Cardiac septum (tissue), 1 donor: ENCODE measurements at places on chromosomes 7 and 10.

DNA sequence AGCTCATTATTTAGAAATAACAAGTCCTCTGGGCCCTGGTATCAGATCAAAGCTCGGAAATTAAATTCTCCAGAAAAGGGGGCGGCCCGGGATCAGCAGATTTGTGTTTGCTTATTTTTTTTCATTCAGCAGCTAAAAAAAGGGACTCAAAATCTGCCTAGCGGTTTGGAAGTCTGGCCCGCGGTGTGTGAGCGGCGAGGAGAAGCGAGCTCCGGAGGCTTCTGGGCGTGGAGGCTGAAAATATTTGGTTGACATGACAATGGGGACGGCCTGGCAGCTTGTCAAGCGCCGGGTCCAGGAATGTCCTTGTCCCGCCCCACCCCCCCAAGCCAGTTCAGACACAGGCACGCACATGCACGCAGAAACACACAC lies 43.4 kb downstream of the FOXL3 start:
- no peak for DNase-seq

- no peak for DNase-seq
Measured at GRCh38 chr10:34260904-34261303, 554.2 kb downstream of the PARD3 start.

DNA sequence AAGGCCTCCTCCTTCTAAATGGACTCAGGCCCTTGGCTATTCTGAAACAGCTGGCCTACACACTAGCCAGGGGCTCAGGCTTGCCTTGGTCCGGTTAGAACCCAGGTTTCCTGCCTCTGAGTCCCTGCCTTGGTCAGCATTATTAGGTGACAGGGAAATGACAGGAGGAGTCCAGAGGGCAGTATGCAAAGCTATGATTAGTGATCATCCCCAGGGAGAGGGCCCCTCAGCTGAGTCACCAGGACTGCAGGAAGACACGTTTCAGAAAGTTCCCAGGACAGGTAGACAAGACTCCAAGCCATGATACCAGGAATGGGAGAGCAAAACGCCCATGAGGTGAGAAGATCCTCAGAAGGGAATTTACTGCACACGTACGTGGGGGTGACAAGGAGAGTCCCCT lies 301.1 kb upstream of the COBL start:
- DNase-seq = no peak

- DNase-seq = no peak
Measured at GRCh38 chr7:116429986-116430619, 69.4 kb upstream of the CAV2 start.

DNA sequence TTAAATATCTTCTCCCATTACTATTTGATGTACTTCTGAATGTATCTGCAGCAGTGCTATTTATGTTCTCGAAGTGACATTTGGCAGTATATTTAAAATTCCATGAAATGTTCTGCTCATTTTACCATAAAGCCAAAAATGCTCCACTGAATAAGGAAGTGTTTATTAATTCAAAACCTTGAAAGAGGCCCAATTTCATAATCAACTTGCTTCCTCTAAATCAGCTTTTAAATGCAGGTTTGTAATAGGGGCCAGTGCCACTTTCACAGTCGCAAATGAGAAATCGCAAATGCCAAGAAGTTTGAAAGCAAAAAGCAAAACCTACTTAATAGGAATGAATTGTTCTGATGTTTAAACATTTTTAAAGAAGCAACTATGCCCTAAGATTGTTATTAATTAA lies 11.4 kb downstream of the NHLRC2 start:
- DNase-seq = no peak

DNA sequence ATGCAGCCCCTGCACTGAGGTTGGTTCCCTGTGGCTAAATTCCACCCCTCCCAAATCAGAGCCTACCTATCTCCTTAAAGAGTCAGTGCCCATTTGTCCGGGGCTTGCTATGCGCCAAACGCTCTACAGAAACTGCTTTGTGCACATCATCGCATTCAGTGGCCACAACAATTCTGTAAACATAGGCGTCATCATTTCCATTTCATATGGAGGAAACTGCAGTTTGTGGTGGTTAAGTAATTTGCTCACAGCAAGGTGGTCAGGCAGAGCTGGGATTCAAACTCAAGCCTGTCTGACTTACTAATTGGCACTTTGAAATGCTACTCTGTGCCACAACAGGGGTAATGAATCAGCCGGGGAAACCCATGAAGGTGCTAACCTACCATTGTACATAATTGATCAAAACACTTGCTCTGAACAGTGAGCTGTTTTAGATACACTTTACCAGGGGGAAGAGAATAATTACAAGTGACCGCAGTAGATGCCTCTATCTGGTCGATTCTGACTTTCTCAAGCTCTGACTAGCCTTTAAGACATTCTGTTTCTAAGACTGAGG lies 775.5 kb downstream of the LRMDA start:
- no peak for DNase-seq

DNA sequence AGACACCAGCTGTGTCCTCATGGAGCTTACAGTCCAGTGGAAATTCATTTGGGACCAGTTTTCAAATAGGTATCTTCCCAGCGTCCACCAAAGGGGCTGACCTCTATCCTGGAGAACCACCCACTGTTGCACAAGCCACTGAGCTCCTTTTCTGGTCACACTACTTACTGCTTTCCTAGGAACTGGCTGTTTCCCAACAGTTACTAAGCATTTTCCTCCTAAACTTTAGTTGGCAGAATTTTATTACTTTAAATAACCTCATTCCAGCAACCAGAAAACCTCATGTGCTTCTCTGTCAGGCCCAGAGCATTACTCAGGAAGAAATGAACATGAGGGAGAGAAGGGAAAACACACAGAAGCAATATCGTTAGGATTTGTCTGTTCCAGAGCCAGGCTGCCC lies 183.1 kb downstream of the GPAM start:
- DNase-seq = no peak

DNA sequence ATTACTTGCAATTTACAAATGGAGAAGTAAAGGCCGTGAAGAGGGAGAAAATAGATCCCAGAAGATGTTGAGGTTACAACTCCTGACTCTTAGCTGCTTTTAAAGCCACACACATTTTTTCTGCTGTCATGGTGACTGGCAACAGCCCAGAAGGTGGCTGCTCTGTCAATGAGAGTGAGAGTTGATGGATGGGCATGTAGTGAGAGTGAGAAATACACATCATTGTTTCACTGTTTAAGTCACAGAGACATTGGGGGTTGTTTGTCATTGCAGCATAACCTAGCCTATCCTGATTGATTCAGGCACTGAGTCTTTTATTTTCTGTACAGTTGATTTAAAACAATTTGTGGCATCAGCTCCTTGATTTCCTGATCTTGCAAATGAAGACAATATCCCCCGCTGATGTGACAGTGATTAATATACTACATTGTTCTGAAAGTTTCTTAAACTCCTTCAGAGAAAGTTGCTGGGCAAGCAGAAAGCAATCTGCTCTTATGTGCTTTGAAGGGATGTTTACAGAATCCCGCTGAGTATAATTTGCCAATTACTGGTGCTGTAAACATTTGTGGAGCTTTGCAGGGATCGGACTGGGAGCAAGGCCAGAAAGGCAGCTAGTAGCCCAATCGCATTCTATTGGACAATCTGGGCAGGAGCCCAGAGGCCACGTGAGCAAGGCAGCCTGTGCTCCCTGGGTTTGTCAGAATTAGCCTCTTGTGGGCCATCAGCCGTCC lies 229.6 kb downstream of the PRPF18 start:
- peak; percentile 81 for DNase-seq

DNA sequence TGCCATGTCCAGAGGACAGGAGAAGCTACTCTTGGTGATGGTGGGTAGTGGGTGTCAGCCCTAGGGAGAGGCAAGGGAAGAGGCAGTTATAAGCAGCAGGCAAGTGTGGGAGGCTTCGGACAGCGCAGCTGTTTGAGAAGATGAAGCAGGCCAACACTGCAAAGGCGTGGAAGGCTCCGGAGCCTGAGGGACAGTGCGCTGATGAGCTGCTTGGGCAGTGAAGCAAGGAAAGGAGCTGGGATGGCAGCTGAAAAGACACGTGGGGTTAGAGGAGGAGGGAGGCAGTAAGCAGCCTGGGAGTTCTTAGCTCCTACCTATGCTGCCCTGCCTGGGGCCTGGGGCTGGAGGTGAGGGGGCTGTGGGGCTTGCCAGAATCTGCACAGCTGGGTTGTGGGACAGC lies 50.1 kb upstream of the CRTAC1 start:
- no peak for DNase-seq

DNA sequence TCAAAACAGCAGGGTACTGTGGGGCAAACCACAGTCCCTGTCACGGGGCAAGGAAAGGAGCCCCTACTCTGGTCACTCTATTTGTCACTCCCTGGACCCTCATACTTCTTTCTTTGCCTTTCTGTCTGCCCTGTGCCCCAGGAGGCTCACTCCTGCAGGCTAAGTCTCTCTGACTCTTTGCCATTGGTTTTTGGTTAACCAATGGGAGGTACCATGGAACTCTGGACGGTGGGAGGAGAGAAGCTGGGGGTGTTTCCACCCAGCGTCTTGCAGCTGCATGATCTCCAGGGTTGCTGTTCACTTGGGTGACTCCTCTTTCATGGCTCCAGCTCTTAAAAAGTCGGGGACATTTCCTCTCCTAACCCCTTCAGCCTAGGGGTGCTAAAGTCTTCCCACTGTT lies 15.4 kb upstream of the EIF5AL1 start:
- DNase-seq = no peak

DNA sequence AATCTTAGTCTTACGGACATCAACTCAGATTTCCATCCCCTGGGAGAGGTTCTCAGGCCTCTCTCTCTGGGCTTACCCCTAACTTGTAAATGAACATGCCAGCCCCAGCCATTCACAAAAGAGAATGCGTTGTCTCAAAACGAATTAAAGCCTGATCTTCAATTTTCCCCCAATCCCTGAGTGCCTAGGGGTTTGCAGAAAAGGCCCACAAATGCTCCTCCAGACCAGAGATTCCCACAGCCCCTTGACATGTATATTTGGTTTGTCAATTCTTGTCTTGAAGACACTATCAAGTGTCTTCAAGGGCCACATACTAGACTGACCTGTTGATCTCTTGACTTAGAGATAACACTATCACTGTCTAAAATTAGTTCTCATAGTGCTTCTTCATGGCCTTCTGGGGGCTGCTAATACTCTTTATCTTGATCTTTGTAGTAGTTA lies 11.9 kb upstream of the HOXA13 start:
- no peak for DNase-seq

DNA sequence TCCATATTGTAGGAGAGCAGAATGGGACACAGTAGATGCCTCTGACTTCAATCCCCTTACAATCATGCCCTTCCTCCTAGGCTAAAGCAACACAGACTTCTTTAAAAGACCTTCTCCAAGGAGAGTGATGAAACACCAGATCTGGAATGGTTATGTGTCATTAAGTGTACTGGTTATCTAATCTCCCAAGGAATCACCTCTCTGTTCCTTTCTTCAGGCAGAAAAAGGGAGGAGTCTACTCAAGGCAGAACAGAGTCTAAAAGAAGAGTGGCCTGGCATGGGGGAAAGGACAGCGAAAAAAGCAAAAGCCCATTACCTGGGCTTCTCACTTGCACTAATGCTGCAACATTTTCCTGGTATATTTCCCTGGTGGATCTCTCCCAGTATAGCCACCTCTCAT lies 2.9 kb downstream of the ELMO1 start:
- DNase-seq = no peak
